ENCODE measurements at places on chromosomes 5 and 9.

- no peak for DNase-seq
Measured at GRCh38 chr5:72465601-72466563, 41.3 kb downstream of the ZNF366 start.

GRCh38 chr9:78552802-78553201, 255.9 kb downstream of the PSAT1 start:
- no peak for DNase-seq

GRCh38 chr5:159971931-159972461, 36.9 kb upstream of the TTC1 start:
- no peak for DNase-seq

- DNase-seq = no peak
Measured at GRCh38 chr5:160919626-160920025, 67.6 kb upstream of the ATP10B start.

GRCh38 chr9:109115931-109116526, 3.7 kb downstream of the TMEM245 start:
- no peak for DNase-seq

GRCh38 chr5:60585618-60586017, 114.3 kb downstream of the DEPDC1B start:
- no peak for DNase-seq

Data from activated T-helper 1 cell treated with Interleukin-2 at 50 U/mL for 16 hours (primary cell).